ENCODE measurements at places on chromosomes 7 and 10. TPM values are rescaled to one million over a fixed set of nuclear protein-coding genes. Genes with fewer than 3 reads are reported as not detected.

FAM24B gene
- total RNA-seq = 11.9 TPM

HOXA4 gene
- 1.9 TPM for total RNA-seq

THSD7A gene
- total RNA-seq = 1.4 TPM

GUSB gene
- total RNA-seq = 27.5 TPM

PAX4 gene
- total RNA-seq = not detected

KCNMA1 gene
- 65.1 TPM for total RNA-seq

NOLC1 gene
- total RNA-seq = 158 TPM
